ENCODE measurements at places on chromosomes 4 and X.

- DNase-seq: no peak
Observed at GRCh38 chr4:38202242-38202641, 242.0 kb downstream of the PTTG2 start.

GRCh38 chrX:85994797-85995196 lies 52.6 kb downstream of the CHM start:
- no peak for DNase-seq

DNA sequence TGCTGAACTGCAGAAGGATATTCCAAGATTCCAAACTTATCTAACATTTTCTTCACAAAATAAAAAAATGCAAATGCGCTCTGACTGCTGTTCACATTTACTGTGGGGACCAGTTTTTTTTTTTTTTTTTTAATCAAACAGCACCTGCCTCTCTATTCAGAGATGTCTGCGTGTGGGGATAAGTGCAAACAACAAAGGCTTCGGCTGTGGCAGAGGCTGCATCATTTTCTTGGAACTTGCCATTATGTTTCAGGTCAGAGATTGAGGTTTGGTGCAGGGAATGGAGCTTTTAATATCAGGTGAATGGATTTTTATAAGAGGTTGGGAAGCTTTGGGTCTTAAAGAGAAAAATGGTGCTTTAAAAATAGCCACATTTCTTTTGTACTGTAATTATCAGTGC lies 78.2 kb upstream of the TET2 start:
- DNase-seq: no peak

- DNase-seq: no peak
Observed at GRCh38 chr4:150302553-150302952, 224.3 kb downstream of the DCLK2 start.

GRCh38 chr4:156901871-156902270 lies 69.7 kb downstream of the PDGFC start:
- no peak for DNase-seq

- DNase-seq: no peak
Observed at GRCh38 chr4:163110442-163110841, 56.2 kb downstream of the NAF1 start.

DNA sequence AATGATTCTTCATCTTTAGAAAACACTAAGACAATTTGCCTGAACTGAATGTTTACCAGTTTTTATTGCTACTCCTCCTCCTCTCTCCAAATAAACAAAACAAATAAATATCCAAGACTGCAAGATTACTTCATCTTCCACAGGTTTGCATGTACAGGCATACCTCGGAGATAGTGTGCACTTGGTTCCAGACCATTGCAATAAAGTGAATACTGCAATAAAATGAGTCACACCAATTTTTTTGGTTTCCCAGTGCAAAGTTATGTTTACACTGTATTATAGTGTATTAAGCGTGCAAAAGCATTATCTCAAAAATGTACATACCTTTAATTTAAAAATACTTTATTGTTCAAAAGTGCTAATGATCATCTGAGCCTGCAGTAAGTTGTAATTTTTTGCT lies 53.3 kb downstream of the FBXL5 start:
- DNase-seq: no peak

- no peak for DNase-seq
Observed at GRCh38 chr4:130712038-130712437, 1616.1 kb downstream of the C4orf33 start.

DNA sequence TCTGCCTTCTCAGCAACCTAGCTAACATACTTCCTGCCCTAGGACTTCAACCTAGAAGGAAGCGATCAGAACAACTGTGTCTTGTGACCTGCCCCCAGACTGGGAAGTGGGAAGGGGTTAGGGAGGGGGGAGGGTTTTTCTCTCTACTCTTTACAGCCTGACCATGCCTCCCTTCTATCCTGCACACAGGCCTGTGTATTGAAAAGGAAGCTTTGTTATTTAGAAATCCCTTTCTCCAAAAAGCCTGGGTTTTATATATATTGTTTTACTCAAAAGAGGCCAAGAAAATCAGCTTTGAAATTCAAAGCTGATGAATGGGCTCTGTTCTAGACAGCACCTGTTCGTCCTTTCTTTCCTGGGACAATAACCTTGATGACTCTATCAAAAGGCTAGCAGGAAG lies 35.2 kb upstream of the SMS start:
- no peak for DNase-seq

DNA sequence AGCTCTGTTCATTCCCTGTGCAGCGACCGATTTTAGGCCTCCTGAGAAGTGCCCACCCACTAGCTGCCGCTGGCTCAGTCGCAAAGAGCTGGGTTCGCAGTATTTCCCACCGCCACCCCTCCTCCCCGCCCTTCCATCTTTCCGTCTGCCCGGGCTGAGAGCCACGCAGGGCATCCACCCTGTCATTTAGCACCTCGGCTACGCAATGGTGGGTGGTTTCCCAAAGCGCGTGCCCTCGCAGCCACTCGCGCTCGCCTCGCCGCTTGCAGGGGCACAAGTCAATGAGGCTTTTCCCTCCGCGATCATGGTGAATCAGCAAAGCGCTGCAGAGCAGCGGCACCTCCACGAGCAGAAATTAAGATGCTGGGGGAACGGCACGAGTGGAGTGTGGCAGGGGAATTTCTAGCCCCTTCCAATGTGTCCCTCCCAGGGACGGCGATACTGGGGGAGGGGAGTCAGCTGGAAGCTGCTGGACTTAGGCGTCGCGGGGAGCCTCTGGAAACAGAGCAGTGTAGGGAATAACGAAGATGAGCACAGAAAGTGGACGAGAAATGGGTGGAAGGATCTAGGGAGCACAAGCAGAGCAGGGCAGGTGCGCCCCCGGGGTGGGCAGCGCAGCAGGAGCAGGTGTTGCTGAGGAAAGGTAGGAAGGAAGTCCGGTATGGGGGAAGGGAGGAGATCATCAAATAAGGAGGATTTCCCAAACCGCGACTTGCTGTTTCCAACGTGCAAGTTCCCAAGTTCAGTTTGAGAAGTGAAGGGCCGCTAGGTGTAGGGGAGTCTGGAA lies 2.4 kb upstream of the PTCHD1 start:
- DNase-seq: no peak

DNA sequence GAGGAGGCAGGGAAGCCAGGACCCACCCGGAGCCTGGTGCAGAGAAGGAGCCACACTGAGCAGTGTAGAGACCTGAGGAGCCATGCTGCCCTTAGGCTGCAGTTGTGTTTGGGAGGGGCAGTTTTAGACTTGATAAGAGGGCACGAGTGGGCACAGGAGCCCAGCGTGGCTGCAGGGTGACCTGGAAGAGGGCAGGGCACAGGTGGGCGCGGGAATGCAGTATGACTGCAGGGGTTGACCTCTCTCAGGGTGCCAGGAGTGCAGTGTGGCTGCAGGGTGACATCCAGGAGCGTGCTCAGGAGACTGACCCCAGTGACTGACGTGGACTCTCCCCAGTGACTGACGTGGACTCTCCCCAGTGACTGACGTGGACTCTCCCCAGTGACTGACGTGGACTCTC lies 14.6 kb upstream of the WDR1 start:
- no peak for DNase-seq

- no peak for DNase-seq
Observed at GRCh38 chrX:153643431-153644351, 3.3 kb upstream of the DUSP9 start.

- DNase-seq: no peak
Observed at GRCh38 chrX:12979026-12979607, 4.2 kb downstream of the TMSB4X start.

DNA sequence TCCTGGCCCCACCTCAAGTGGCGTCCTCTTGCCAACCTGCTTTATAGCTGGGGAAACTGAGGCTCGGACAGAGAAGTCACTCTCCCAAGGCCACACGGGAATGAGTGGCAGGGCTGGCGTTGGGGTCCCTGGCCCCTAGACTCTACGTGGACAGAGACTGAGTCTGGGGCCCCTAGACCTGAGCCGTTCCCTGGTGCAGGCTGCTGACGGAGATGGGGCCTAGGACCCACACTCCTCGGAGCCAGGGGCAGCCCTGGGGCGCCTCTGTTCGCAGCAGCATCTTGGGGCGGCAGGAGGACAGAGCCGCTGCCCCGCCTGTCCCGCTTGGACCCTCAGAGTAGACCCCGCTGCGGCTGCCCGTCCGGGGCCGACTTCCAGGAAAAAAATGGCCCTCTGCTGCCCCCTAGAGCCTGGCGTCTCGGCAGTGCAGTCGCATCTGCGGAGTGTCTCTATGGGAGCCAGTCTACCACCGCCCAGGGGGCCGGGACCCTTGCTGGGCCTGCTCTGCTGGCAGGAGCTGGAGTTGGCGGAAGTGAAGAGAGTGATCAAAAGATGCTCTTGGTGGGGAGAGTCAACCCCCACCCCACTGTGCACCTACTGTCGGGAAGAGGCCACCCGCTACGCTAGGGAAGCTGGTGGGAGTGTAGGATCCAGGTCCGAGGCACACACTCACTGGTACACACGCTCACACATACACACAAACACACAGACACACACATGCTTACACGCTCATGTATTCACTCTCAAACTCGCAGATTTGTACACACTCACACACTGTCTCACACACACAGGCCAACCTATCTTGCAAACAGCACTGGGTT lies 220.1 kb downstream of the AFAP1 start:
- peak; percentile 63 for DNase-seq

GRCh38 chr4:171875291-171875690 lies 62.1 kb downstream of the GALNTL6 start:
- DNase-seq: no peak

DNA sequence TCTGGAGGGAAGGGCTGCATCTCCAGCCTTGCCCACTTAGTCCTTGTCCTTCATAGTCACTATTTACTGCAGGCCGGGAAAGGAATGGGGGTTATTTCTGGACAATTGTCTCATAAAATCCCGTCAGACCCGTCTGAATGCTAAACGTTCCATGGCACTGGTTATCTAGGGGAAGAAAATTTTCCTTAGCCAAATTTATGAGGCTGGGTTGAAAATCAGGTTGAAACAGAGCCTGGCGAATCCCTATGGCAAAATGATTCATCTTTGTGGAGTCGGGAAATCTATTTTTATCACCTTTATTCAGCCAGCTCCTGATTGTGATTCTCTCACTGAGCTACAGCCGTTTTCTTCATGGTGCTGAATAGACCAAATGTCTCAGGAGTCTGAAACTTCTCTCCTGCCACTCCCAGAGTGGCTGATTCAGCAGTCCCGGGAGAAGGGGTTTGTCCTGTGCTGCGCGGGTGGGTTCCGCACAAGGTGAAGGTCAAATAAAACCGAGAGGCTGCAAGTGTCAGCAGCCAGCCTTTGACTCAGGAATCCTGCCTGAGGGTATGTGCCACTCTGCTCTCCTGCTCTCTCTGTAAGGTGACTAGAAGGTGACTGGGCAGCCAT lies 1.0 kb downstream of the LIMCH1 start:
- DNase-seq: no peak

GRCh38 chrX:144801786-144802185 lies 445.5 kb upstream of the SPANXN1 start:
- DNase-seq: no peak

DNA sequence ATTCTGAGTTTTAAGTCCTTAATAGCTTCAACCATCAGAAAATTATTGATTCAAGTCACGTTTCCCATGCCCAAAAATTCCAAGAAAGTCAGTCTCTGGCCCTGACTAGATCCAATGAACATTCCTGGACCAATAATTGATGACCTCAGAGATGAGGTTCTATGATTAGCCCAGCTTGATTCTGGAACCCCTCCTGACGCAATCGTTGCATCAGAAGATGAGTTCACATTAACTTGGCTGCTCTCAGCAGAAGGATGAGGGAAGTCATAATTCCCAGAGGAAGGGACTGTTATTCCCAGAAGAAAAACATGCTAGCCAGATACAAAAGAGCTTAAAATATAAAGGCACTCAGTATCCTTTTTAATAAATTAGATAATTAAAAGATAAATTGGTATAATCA lies 34.3 kb upstream of the CPEB2 start:
- DNase-seq: no peak

Measured in stimulated activated CD4-positive, alpha-beta T cell treated with anti-CD3 and anti-CD28 coated beads, TNF-alpha, amount 100 ng/mL, for 1 hour (primary cell).